Muscle of arm (tissue), 14 donors: ENCODE measurements at places on chromosomes 6 and 20.

DNA sequence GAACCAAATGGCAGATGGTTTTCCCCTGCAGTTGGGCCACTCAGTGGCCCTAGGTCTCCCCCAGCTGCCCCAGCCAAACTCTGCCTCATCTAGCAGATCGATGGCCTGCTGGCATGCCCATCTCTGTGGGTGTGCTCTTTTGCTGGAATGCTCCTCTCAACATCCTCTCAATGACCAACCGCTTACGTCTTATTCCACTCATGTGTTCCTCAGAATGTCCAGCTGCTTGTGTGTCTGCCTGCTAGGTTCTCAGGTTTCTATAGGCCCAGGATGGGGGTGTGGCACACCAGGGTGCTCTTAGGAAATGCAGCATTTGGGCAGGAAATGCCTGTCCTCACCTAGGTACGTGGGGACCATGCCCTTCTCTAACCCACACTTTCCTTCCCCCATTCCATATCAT is 509.9 kb upstream of the SYNCRIP start:
- no peak for DNase-seq

- DNase-seq: no peak
These were observed 239.9 kb upstream of the CEP162 start for GRCh38 chr6:84467296-84467695.

DNA sequence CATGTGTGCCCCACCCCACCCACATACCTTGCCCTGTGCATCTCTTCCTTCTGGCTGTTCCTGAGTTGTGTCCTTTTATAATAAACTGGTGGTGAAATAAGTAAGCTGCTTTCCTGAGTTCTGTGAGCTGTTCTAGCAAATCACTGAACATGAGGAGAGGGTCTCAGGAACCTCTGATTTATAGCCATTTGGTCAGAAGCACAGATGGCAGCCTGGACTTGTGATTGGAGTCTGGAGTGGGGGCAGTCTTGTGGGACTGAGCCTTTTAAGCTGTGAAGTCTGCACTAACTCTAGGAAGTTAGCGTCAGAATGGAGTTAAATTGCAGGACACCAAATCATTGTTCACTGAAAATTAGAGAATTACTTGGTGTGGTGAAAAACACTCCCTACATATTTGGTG is 245.4 kb downstream of the LRFN2 start:
- DNase-seq: no peak

GRCh38 chr6:4780360-4780812 is 4.2 kb downstream of the CDYL start:
- no peak for DNase-seq

DNA sequence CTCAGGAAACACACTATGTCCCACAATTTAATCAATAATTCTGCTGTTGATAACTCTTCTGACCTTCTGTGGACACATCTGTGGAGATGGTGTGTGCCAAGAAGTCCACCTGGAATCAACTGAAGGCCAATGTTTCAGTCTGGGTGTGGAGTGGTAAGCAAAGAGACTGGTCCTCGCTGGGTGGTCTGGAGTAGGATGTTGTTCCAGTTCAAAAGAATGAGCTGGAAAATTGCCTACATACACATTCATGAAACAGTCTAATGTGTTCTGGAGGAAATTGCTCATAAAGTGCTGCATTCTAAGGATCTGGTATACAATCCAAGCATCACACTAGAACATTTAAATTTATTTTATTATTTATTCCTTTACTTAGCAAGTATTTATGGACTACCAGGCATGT is 33.9 kb upstream of the TBX18 start:
- DNase-seq: peak; percentile 40

- no peak for DNase-seq
These were observed 332.0 kb downstream of the BTBD9 start for GRCh38 chr6:38307740-38308139.

DNA sequence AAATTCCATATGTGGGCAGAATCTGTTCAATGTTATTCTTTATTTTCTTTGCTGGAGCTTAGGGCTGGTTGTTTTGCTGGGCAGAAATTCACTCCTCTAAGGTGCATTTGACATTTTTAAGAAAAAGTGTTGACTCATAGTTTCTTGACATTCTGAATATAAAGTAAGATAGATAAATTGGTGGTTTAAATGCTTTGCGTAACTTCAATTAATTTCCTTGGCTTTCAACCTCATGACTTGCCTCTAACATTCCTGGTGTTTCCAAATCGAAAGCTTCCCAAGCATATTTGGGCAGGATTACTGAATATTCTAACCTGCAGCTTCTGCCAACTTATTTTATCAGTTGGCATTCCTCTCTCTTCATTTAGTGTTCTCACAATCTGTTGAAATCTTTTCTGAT is 718.7 kb upstream of the ADGRB3 start:
- no peak for DNase-seq

GRCh38 chr6:133291671-133292070 is 50.5 kb downstream of the EYA4 start:
- peak; percentile 23 for DNase-seq

GRCh38 chr6:41343641-41344187 is 8.3 kb downstream of the NCR2 start:
- no peak for DNase-seq

- DNase-seq: no peak
These were observed 124.4 kb upstream of the FOXQ1 start for GRCh38 chr6:1187293-1188131.

DNA sequence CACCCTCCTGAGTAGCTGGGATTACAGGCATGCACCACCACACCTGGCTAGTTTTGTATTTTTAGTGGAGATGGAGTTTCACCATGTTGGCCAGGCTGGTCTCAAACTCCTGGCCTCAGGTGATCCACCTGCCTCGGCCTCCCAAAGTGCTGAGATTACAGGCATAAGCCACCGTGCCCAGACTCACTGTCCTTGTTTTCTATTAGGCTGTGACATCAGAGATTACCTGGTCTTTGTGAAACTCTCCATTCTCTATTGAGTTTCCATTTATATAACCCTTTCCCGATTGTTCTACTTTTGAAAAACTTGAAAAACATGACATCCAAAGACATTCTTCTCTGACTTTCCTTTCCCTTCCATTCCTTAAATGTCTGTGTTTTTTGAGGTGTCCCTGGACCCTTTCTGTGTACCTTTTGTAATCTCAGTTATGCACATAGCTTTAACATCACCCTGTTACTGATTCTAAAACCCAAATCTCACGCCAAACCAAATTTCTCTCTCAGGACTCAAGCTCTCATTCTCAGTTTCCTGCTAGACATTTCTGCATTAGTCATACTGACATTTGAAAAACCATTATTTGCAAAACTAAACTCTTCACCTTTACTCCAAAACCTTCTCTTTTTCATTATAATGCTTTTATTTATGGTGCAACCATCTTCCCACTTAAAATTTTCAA is 137.0 kb downstream of the KHDC1L start:
- DNase-seq: no peak

DNA sequence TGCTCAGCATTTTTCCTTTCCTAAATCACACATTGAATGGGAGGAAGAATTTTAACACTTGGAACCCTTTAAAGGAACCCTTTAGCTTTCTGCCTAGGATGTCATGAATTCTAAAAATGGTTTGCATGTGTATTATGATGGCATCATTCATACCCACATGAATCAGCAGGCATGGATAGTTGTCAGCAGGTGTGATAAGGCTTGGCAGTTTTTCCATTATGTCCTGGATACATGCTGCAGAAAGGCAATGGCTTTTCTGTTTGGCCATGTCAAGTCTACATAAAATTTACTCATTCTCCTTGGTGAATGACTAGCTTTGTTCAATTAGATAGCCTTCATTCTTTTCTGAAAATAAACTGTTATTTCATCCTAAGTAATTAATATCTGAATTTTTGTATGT is 353.7 kb downstream of the GRIK2 start:
- DNase-seq: no peak

- no peak for DNase-seq
These were observed 542.0 kb upstream of the RNF217 start for GRCh38 chr6:124420116-124420840.

DNA sequence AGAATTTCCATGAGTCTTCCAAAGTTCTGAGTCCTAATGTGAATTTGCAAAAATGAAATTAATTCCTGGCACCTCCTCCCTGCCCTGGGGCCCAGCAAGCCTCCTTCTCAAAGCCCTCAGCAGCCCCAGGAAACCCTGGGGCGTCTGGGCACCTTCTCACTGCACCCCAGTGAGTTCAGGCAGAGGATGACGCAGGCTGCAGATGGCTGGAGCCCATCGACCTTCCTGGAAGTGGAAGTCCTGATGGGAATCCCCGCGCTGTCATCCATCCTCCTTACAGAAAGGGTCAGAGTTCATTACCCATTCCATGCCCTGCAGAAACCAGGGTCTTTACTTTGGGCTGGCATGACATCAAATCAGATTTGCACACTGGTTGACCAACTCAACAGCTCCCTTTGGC is 31.6 kb downstream of the DLL1 start:
- no peak for DNase-seq

GRCh38 chr6:21613809-21614208 is 20.3 kb downstream of the SOX4 start:
- no peak for DNase-seq

GRCh38 chr6:71309656-71310055 is 21.0 kb downstream of the OGFRL1 start:
- no peak for DNase-seq

DNA sequence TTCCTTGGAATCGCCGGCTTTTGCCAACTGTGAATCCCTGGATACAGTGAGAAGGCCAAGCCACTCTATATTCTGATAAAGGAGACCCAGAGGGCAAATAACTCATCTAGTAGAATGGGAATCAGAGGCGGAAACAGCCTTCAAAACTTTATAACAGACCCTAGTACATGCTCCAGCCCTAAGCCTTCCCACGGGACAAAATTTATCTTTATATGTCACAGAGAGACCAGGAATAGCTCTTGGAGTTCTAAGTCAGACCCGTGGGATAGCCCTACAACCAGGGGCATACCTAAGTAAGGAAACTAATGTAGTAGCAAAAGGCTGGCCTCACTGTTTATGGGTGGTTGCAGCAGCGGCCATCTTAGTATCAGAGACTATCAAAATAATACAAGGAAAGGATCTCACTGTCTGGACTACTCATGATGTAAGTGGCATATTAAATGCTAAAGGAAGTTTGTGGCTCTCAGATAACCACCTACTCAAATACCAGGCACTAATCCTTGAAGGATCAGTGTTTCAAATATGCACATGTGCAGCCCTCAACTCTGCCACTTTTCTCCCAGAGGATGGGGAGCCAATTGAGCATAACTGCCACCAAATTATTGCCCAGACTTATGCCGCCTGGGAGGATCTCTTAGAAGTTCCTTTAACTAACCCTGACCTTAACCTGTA is 29.5 kb downstream of the CEP85L start:
- DNase-seq: no peak
